ENCODE measurements at places on chromosomes 5 and 9.

DNA sequence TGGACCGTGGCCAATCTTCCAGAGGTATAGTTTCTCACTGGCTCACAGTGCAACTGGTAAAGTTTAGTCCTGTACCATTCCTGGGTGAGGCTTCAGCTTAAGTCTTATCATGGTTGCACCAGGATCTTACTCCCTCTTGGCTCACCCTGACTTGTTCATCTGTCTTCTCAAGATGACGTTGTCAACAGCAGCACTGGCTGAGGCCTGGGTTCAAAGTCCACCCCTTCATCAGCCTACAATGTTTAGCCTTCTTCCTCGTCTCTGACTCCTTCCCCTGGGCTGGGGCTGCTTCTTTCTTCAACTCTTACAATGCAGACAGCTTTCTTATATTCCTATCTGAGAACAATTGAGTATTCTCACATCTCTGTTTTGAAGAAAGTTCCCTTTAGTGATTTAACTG is 311.1 kb upstream of the CLINT1 start:
- no peak for DNase-seq

DNA sequence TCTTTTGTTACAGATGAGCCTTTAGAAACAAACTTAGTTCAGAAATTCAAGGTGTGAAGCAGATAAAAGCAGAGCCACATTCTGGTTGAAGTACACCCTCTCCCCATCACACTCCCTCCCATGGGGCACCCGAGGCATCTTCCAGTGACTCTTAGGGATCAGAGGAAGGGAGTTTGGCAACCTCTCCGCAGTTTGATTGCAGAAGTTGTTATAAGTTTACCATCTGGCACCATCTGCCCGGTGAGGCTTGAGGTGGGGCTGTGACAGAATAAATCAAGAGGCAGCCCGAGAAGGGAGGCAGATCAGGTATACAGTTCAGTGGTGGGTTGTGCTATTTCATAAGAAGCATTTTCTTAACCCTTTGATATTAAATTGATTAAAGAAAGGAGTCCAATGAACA is 458.6 kb upstream of the CLINT1 start:
- DNase-seq, result no peak

GRCh38 chr5:109191153-109191558 is 218.6 kb downstream of the PJA2 start:
- peak; percentile 11 for DNase-seq

- no peak for DNase-seq
Measured at GRCh38 chr5:115098041-115098702, 71.5 kb downstream of the TRIM36 start.

DNA sequence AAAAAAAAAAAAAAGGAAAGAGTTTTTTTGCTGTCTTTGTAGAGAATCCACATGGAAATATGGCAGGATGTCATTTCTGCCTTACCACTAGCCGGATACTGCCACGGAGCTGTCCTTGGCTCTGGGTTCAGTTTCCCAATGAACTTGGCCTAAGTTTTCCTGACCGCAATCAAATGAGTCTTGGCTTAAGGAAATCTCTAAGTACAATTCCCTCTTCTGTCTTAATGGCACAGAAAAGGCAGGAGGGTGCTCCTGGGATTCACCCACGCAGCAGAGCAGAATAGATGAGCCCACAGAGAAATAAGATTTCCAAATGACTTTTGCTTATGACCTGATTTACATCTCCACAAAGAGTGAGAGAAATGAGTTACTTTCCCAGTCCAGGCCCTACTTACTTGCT is 284.0 kb upstream of the VLDLR start:
- DNase-seq, result no peak

- DNase-seq, result no peak
Measured at GRCh38 chr5:179614745-179615144, 8.7 kb downstream of the HNRNPH1 start.

All from thyroid gland (tissue), 4 donors.